Colonic mucosa (tissue), 4 donors: ENCODE measurements at places on chromosomes 4 and X. TPM values are rescaled to one million over a fixed set of nuclear protein-coding genes. Genes with fewer than 3 reads are reported as not detected.

Gene NEXMIF
- 0.82 TPM for total RNA-seq

Gene IGSF1
- total RNA-seq, result 0.19 TPM

Gene RPL9
- total RNA-seq, result 1,123 TPM

Gene ENPEP
- total RNA-seq, result 0.88 TPM

Gene FAM47A
- not detected for total RNA-seq

Gene NXF2B
- not detected for total RNA-seq

Gene SETD7
- 29.5 TPM for total RNA-seq

Gene RIPPLY1
- not detected for total RNA-seq

Gene PITX2
- 0.45 TPM for total RNA-seq

Gene AFM
- total RNA-seq, result 0.27 TPM

Gene CCNA2
- total RNA-seq, result 15.6 TPM

Gene NHS
- 3.0 TPM for total RNA-seq

Gene COX7B2
- total RNA-seq, result not detected

Gene RBM46
- total RNA-seq, result not detected

Gene ZNF518B
- total RNA-seq, result 15.3 TPM

Gene MAOB
- total RNA-seq, result 9.2 TPM

Gene DMRTC1
- not detected for total RNA-seq

Gene FAAH2
- 11.3 TPM for total RNA-seq

Gene TIGD4
- total RNA-seq, result not detected

Gene EDA2R
- 0.82 TPM for total RNA-seq

Gene AWAT2
- not detected for total RNA-seq

Gene GPRASP2
- 4.6 TPM for total RNA-seq

Gene KIAA1210
- total RNA-seq, result not detected

Gene CT45A9
- total RNA-seq, result not detected

Gene ARL9
- total RNA-seq, result 0.29 TPM

Gene GAGE2A
- total RNA-seq, result 0.86 TPM

Gene CLDN22
- not detected for total RNA-seq

Gene KLHL13
- 3.0 TPM for total RNA-seq

Gene TMEM271
- not detected for total RNA-seq

Gene PDGFC
- total RNA-seq, result 3.9 TPM

Gene TLR2
- total RNA-seq, result 5.7 TPM

Gene ADH4
- total RNA-seq, result 0.82 TPM

Gene TACR3
- not detected for total RNA-seq

Gene MAGEB1
- not detected for total RNA-seq

Gene CENPVL3
- total RNA-seq, result not detected
